ENCODE measurements at places on chromosomes 3 and 15.

- no peak for DNase-seq
Observed at GRCh38 chr15:98503970-98504369, 144.4 kb upstream of the IGF1R start.

DNA sequence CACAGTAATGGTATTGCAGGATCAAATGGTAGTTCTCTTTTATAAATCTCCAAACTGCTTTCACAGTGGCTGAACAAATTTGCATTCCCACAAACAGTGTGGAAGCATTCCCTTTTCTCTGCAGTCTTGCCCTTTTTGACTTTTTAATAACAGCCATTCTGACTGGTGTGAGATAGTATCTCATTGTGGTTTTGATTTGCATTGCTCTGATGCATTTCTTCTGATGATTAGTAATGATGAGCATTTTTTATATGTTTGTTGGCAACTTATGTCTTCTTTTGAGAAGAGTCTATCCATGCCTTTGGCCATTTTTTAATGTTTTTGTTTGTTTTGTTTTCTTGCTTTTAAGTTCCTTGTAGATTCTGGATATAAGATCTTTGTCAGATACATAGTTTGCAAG is 316.1 kb upstream of the TMCO5A start:
- DNase-seq: no peak

DNA sequence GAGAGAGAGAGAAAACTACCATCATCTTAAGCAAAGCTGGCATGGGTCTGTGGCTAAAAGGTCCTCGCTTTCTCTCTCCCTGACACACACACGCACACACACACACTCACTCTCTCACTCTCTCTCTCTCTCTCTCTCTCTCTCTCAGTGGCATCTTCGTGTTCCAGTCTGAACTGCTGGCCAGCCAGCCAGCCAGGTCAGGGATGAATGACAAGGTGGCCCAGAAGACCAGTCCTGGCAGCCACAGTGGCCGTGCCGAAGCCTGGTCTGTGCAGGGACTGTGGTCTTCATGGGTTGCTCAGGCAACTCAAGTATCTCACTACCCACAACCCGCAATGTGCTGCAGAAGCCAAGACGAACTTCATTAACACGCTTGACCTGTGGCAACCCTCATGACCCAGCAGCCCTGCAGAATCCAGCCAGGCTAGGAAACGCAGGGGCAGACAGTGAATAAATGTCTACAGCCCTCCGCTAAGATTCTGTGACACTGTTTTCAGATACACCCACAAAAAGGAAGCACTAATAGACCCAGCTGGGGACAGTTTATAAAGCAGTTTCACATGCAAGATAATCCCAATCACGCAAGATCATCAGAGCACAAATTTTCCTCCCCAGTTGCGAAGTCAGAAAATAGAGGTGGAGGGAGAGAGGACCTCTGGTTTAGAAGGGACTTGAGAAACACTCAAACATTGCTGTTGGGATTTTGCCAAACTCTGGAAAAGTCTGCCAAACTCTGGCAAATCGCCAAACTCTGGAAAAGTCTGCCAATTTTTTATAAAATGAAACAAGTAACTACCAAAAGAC is 66.4 kb downstream of the XXYLT1 start:
- DNase-seq: no peak

DNA sequence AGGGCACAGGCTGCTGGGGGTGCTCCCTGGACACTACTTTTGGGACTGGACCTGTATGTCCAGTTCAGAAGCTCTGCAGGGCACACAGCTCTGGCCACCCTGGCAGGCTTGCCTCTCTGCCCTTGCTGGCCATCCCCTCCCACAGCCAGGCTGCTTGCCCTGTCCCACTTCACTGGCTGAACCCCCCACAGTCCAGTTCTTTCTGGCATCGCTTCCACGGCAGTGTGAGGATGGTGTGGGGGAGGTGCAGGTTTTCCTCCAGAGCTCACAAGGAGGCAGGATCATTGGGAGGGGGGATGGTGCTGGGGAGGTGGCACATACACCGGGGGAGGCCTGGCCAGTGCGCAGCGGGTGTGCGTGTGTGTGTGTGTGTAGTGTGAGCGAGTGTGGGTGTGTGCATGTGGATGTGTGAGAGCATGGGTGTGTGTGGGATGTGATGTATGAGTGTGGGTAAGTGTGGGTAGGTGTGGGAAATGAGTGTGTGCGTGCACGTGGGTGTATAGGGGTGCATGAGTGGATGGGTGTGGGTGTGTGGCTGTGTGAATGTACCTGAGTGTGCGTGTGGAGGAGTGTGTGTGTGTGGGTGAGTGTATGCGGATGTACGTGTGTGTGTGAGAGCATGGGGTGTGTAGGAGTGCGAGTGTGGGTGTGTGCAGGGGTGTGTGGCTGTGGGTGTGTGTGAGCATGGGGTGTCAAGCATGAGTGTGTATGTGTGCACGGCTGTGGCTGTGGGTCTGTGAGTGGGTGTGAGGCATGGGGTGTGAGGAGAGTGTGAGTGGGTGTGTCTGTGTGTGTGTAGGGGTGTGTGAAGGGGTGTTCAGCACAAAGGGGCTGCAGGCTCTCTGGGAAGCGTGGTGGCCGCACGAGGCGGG is 155.2 kb downstream of the NSMCE3 start:
- no peak for DNase-seq

DNA sequence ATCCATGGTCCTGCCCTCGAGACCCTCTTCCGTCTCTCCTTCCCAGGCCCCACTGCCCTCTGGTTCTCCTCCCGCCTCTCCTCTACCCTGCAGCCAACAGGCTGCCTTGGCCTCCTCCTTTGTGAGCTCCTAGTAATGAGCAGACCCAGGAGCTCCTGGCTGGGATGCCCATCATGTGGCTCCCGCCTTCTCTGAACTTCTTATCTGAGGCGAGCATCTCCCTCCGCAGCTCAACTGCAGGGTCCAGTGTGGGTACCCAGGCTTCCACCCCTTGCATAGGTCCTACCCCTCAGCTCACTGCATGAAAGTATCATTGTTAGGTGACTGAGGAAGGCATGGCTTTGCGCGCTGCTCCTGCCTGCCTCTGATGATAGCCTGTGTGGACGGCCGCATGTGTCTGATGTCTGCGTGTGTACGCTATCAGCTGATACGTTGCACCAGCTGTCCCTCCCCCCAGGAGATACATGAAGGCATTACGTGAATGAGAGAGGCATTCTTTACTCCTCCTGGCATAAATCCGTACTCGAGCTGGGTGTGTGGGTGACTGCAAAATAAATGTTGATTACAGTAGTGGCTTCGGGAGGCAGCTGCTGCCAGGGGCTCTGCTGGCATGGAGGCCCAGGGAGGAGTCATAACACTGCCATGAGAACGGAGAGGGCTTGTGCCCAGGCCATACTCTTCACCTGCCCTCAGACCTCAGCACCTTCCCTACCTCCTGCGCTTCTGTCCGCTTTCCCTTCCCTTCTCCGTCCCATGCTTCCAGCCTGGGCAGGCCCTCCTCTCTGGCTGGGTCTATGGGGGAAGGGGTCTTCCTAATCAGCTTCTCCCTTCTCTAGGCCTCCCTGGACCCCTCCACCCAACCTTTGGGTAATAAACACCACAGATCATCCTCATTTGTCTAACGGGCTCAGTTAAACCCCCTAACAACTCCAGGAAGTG is 48.8 kb downstream of the ZNF710 start:
- no peak for DNase-seq

DNA sequence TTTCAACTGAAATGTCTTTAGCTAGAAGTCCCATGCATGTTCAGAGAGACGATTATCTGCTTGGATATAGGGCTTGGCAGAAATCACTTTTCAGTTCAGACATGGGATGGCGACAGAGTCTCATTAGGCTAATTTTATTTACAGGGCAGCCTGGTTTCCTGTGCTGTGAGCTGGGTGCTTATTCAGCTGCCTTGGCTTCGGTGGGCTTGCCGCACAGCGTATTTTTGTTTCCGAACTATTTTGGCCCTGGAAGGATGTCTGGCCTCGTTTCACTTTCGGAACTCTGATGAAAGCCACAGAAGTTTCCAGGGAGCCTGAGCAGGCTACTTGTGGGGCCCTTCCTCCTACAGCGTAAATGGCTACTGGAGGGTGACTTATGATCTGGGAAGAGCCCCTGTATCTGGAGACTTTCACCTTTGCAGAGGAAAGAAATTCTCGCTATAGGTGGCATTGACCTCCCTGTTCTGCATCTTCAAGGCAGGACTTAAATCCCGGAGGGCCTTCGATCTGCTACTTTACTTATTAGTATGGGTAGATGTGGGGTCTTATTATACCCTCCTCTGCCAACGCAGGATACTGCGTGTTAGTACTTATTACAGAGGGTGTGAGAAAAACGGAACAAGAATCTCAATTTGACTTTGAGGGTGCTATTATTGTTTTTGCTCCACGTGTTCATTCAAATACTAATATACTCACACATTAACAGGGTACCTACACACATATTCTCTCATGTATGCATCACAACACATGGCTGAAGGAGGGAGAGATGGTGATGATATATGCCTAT is 364.0 kb upstream of the RBMS3 start:
- no peak for DNase-seq

GRCh38 chr3:77342027-77342426 is 302.1 kb downstream of the ROBO2 start:
- no peak for DNase-seq

DNA sequence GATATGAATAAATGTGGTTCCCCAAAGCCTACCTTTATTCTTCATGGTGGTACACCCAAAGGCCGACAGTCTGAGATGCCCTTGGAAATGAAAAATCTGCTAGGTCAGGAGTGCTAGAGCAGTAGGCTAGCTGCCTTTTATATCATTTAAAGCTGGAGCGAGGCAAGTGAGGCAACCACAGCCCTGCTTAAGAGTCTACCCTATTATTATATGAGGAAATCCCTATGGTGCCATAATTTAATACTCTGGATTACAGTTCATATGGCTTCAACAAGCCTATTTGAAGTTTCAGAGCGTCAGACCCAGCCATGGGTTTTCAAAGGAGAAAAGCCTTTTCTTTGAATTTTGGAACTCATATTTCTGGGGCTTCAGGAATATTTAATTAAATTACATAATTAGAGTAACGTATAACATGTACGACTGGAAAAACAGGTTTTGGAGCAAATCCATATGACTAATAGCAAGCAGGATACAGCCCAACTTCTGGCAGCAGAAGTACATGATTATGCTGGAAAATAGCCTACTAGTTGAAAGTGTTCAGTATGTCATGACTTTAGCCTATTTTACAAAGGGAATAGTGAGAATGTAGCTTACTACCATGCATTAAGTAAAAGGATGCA is 18.0 kb upstream of the SLTM start:
- no peak for DNase-seq

DNA sequence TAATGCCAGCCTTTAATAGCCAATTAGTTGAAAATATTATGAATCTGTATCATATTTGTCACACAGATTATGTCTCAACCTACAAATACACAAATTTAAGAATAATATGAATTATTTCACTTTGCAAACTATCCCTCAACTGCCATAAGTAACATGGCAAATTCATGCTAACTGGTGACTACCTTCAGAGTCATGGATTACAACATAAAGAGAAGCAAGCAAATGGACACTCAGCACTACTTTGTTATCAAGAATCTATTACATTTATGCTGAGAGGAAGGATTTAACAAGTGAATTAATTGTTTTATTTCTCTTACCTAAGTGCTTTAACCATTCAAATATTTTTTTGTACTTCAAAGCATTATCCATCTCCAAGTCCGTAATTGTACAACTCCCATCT is 103.1 kb upstream of the BCL6 start:
- no peak for DNase-seq

DNA sequence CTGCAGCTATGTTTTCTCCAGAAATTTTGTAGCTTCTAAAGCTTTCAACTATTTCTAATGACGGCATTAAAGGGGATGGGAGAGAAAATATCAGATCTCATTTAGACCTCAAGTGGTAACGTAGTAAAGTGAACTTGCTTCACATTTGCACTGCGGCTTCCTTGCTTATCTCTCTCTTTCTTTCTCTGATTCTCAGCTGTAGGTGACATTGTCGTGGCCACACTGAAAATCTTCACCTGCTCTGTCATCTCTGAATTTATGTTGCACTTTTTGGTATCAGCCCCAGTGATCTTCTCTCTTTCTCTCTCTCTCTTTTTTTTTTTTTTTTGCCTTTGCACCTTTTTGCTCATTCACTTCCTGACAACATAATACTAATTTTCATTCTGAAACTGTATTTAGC is 254.1 kb upstream of the SATB1 start:
- no peak for DNase-seq

GRCh38 chr15:21270474-21270873 is 169.8 kb downstream of the POTEB3 start:
- DNase-seq: no peak

DNA sequence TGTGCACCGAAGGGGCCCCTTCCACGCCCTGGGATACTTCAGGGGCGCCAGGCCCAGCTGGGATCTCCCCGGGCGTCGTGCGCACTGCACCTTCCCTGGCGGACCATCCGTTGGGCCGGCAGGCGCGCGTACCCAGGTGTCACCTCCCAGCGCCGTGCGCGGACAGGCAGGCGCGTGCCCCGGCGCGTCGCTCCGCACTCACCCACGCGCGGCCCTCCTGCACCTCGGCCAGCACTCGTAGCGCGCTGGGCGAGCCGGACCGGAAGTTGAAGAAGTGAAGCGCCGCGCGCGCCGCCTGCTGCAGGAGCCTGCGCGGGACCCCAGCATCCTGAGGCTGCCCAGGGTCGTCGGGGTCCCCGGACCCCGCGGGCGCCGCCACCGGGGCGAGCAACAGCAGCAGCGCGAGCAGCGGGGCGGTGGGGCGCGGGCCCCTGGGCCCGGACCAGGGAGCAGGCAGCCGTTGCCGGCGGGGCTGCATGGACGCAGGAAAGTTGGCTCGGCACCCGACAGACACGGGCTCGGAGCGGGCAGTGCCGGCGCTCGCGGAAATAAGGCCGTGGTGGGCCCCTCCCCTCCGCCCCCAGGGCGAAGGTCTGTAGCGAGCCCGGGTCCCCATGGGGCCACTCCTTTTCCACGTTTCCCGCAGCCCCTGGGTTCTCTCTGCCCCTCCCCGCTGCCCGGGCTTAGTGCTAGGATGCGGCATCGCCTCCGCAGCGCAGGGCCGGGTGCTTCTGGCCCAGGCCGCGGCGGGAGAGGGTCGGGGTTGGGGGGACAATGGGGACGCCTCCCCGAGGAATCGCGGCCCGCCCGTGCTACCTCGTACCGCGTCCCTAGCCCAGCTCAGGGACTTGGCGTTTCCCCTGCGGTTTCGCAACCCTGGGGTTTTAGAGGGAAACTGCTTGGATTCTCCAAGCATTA is at the start of gene RARRES1:
RARRES1 (minus strand) TSS at position 520 of the 918 bp plus-strand sequence; CDS start at position 478, 42 bp downstream.
- DNase-seq: no peak

DNA sequence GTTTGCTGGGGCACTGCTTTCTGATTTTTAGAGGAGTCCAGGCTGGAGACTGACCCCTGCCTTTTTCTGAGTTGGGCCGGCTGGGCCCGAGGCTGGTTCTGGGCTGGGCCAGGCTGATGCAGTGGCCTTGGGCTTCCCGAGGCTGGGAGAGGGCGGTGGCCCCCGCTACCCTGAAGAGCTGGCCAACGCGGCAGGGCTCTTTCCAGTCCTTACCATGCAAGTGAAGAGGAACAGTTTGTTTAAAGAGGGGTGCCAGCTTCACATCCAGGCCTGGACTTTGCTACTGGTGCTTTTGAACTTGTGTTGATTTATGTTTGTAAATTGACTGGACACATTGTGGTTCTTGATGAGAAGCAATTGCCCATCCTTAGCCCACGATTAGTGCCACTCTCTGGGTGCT is 15.3 kb downstream of the IGF1R start:
- no peak for DNase-seq

Measured in Jurkat, Clone E6-1 (cell line).